Activated T-cell treated with anti-CD3 and anti-CD28 coated beads for 1 hour (primary cell): ENCODE measurements at places on chromosomes 3 and 15.

- no peak for DNase-seq
Measured at GRCh38 chr3:172042136-172042662, 2.8 kb downstream of the FNDC3B start.

GRCh38 chr15:34223904-34224596, 766 bp upstream of the EMC4 start:
- no peak for DNase-seq

DNA sequence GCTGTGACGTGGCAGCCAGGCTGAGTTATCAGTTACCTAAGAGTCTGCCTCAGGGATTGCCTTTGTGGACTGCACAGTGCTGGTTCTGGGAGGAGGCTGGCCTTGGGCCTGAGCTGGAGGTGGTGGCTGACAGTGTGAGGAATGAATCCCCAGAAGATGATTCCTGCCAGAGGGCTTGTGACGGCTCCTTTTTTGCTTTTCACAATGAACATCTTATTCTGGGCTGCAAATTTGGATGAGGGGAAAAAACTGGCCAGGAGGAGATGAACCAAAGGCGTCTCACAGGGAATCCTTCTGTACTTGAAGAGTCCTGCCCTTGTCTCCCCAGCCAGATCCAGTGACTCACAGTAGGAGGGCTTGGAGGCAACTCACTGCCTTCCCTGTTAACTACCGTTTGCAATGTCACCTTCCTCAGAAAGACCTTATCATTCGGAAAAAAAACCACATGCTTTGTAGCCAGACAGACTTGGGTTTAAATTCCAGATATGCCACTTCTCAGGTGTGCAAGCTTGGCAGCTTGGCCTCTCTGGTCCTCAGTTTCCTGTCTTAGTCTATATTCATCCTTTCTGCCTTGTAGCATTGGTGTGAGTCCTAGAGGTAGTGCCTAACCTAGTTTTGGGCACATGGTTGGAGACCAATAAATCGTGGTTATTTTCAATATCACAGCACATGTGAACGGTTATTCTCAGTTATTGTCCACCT, 19.1 kb downstream of the ST6GAL1 start:
- DNase-seq, result no peak

DNA sequence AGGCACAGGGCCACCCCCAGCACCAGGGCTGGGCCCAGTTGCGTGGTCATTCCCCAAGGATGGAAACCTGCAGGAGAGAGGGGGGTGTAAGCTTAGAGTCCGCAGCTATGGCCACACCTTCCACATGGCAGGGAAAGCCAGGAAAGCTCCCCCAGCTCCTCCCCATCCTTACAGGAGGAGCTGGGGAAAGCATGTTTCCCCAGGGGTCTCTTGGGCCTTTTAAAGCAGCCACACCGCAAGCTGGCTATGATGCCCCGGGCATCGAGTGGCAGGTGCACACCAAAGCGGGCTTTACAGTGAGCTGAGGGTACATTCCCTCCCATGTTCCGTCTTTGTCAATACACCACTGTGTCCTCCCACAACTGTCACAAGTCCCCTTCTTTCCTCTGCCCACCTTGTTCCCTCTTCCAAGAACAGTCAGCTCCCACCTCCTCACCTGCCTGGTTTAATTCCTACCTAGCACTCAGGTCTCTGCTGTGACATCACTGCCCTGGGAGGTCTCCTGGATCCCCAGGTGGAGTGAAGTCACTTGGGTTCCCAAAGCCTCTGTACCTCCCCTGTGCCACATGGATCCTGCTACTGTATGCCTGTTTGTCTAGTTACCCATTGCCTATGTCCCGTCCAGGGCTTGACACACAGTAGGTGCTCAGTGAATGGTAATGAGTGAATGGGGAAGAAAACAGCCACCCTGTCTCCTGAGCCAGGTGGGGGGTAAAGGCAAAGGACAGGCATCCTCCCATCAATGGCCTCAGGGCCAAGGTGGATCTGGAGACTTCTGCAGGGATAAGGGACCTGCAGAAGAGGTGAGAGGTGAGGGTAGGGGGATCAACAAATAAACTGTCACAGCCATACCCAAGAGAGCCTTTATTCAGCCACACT, 3.4 kb downstream of the HYAL3 start:
- DNase-seq, result no peak
